Stimulated activated CD8-positive, alpha-beta memory T cell treated with anti-CD3 and anti-CD28 coated beads, Interleukin-7, amount 100 ng/mL, for 1 hour (primary cell): ENCODE measurements at places on chromosomes 7 and 10.

DNA sequence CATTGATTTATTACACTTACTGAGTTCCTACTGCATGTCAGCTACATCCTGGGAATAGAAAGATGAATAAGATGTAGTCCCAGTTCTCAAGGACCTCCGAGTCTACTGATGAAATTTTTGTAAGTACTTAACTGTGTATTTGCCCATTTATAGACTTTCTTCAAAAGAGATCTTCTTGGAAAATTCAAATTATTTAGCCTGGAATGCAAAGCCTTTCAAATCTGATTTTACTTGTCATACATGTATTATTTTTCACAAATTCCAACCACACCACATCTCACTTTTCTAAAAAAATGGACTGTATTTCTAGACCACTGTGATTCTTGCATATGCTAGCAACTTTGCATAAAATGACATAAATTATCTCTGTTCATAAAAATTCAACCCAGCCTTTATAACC lies 581.3 kb downstream of the ATRNL1 start:
- DNase-seq: no peak

- no peak for DNase-seq
Measured at GRCh38 chr7:130270947-130271800, 4.5 kb downstream of the CPA2 start.

GRCh38 chr7:82745820-82746219 lies 302.2 kb upstream of the CACNA2D1 start:
- DNase-seq: no peak

DNA sequence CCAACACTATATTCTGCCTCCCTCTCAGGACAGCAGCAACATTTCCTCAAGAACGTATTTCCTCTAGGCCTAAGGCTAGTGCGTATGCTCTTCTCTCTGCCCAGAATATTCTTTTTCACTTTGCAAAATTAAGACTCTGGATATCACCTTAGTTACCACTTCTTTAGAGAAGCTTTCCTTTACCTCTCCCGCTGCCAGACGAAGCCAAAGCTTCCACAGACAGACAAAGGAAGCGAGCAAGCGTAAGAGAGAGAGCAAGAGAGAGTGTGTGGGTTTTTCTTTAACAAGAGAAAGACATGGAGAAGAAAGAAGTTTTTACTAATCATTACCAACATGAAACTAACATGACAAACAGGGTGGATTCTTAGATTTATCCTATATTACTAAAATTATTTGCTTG lies 64.1 kb downstream of the P4HA1 start:
- no peak for DNase-seq

DNA sequence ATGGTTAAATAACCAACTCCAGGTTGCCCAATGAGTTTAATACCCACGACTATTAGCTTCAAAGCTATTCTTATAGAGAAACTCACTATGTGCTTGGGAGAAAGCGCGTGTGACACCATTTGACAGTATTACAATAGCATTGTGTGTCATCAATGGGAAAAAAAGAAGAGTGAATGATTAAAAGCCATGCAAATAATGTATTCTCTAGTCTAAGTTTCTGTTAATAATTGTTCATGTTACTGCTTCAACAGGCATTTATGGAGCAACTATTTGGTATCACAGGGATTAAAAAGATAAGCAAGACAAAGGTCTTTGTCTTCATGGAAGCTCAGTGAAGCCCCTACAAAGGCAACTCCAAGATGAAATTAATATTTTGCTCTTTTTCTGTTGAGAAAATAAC lies 47.2 kb downstream of the CAV1 start:
- DNase-seq: no peak

- no peak for DNase-seq
Measured at GRCh38 chr7:16982640-16983350, 101.0 kb upstream of the AGR3 start.

- no peak for DNase-seq
Measured at GRCh38 chr7:20697351-20697750, 81.9 kb downstream of the ABCB5 start.

GRCh38 chr10:3465406-3465891 lies 292.9 kb upstream of the PITRM1 start:
- DNase-seq: no peak

DNA sequence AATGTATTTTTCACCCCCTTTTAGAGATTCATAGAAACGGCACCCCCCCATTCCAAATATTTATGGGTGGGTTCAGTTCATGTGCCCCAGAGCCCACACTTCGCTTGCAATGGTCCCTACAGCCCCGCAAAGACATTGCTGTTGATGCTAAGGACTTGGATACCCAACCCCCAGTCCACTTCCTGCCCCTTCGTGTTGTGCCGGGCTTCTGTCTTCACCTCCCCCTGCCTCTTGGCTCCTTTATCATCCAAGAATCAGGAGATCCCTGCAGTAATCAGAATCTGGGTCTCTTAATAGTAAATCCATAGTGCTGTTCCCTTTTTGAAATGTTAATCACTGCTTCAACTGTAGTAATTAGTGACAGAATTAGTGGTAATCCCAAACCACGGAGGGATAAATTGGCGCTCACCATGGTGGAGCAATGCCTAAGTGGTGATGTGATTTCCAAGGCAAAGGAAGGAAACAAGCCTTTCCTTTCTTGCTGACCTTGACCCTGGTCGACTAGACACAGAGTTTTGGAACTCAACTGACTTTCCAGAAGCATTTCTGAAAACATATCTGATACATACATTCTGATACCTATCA lies 67.7 kb downstream of the HK1 start:
- DNase-seq: no peak

- DNase-seq: no peak
Measured at GRCh38 chr10:14782691-14783363, 8.1 kb upstream of the FAM107B start.

DNA sequence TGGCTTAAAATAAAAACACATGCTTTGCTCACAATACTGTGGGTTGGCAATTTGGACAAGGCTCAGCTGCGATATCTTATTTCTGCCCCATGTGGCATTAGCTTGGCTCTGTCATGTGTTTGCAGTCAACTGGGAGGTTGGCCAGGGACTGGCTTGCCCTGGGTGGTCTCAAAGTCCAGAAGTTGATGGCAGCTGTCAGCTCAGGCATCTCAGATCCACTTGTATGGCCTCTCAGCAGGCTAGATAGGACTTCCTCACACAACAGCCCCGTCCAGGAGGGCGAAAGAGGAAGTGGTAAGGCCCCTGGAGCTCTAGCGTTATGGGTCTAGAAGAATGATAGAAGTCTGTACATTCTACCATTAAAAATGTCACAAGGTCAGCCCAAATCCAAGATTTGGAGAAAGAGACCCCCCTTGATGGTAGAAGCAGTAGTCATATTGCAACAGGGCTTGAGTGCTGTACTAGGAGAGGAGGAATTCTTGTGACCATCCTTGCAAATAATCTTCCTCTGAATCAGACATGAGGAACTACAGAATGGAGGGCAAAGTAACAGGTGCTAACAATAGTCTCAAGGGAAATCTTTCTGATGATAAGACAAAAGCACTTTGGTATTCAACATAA lies 166.2 kb downstream of the FAM107B start:
- DNase-seq: no peak

DNA sequence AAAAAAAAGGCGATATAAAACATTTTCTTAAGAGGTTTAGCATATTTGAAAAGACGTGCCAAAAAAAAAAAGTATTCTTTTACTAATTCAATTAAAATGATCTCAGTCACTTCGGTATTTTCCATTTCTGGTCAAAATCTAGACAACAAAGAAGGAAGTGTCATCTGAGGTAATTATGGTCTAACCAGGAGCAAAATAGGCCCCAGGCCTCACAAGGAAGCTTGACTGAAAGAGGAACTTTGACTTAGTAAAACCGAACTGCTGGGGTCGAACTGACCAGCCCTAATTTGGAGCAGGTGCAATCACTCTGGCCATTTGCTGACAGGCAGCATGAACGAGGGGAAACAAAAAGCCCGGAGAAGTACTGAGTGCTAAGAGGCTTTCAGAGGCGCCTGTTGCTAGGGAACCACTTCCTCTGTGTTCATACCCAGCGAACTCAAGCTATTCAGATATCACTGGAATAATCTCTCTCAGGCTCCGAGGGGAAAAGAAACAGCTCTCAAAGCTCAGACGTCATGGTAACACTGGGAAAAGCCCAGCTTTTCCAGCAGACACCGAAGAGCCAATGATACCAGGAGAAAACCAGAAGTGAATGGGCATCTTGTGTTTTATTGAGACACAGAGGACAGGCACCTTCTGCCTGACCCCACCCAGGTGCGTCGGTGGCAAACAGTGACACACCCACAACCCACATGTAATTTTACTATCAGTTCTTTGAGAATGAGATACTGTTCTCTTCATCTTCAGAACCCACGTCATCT lies 126.5 kb downstream of the FAM107B start:
- DNase-seq: peak; percentile 29

- no peak for DNase-seq
Measured at GRCh38 chr10:86747796-86748581, 8.4 kb upstream of the BMPR1A start.

- DNase-seq: no peak
Measured at GRCh38 chr10:17238445-17239291, 10.6 kb downstream of the VIM start.

GRCh38 chr10:15695852-15696251 lies 23.9 kb downstream of the ITGA8 start:
- no peak for DNase-seq

GRCh38 chr7:31432836-31433340 lies 81.0 kb upstream of the ITPRID1 start:
- no peak for DNase-seq

DNA sequence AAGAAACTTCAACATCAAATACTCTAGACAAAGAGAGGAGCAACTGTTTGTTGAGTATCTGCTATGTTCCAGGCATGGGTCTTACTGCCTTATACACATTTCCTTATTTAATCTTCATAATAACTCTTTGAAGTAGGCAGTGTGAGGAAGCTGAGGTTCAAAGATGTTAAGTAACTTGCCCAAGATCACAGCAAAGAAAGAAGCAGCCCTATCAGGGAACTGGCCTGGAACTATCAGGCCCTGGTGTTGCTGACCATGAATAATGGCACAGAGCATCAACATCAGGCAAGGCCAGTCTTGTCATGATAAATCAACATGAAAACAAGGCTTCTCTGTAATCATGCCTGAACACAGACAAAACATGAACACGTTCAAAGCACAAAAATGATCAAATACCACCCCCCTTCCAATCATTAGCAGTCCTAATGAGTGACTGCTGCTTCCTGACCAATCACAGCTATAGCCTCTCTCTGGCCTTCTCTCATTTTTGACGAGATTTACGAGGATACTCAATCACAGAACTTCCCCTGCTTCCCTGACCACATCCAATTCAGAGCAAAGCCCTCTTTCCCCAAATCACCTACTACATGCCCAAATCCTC lies 2.3 kb downstream of the GSDME start:
- DNase-seq: no peak

DNA sequence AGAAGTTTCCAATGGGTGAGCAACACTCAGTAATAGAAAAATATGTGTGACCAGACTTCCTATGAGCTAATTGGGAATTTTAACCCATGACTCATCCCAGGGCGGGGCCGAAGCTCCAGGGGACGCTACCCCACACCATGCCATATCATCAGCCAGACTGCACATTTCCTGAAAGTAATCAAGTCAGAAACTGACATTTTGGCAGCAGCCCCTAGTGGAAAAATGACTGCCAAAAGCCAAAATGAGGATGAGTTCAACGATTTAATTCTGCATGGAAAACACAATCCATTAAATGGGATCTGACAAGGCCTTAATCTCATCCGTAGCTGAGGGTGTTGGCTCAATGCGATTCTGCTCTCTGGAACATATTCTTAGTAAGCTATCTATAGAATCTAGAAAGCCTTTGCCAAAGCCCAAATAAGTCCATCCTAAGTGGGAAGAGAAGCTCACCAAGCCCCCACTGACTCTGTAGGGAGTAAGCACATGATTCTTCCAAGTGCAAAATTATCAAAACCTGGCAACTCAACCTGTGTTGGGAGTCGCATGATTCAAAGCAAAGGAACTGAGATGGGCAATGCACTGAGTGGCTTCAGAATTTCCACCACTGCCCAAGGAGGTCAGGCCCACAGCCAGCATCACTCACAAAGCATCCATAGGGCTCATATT lies 93.1 kb upstream of the PDE1C start:
- DNase-seq: no peak

GRCh38 chr7:103009466-103010185 lies 65.0 kb downstream of the FBXL13 start:
- no peak for DNase-seq

DNA sequence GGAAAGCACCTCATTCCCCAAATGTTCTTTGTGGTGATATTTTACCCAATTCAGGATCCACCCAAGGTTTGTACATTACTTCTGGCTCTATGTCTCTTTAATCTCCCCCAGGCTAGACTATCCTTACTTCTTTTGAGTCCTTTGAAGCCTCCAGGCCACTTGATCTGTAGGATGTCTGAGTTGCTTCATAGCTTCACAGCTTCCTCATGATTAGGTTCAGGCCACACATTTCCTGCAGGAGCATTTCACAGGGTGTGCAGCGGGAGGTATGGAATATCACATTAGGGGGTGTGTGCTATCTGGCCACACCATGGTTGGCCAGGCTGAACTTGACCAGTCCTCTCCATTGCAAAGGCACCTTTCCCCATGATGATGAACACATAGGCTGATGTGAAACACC lies 18.7 kb downstream of the TSPAN15 start:
- no peak for DNase-seq

- DNase-seq: no peak
Measured at GRCh38 chr10:94043431-94043990, 49.8 kb downstream of the PLCE1 start.

GRCh38 chr10:3963191-3963673 lies 178.2 kb upstream of the KLF6 start:
- DNase-seq: no peak

- no peak for DNase-seq
Measured at GRCh38 chr7:27097686-27098577, 2.1 kb upstream of the HOXA1 start.

- no peak for DNase-seq
Measured at GRCh38 chr10:62560201-62560819, 186.1 kb downstream of the ZNF365 start.
